ENCODE measurements at places on chromosomes 5 and 9.
A peak's percentile ranks its signal among the peaks of the same experiment; 100 is the strongest.

DNA sequence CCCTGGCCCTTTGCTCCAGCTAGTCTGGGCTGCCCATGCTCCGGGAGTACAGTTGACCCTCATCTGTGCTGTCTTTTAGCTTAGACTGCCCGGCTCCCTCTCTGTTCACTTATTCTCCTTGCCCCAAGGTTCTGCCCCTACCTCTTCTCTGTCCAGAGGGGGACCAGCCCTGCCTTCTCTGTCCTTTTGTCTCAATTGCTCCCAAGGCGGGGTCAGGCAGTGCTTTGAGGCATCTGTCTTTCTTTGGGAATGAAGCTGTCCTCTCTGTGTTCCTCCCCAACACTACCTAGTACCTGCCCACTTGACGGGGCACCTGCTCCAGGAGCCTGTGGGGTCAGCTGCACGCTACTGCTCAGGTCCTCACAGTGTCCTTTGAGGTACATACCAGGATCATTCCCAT is 59.3 kb downstream of the PSD2 start:
- no peak for DNase-seq

- DNase-seq = no peak
Observed at GRCh38 chr5:34891981-34892380, 23.3 kb downstream of the RAD1 start.

GRCh38 chr9:93895535-93895934 is 59.6 kb downstream of the BARX1 start:
- no peak for DNase-seq

DNA sequence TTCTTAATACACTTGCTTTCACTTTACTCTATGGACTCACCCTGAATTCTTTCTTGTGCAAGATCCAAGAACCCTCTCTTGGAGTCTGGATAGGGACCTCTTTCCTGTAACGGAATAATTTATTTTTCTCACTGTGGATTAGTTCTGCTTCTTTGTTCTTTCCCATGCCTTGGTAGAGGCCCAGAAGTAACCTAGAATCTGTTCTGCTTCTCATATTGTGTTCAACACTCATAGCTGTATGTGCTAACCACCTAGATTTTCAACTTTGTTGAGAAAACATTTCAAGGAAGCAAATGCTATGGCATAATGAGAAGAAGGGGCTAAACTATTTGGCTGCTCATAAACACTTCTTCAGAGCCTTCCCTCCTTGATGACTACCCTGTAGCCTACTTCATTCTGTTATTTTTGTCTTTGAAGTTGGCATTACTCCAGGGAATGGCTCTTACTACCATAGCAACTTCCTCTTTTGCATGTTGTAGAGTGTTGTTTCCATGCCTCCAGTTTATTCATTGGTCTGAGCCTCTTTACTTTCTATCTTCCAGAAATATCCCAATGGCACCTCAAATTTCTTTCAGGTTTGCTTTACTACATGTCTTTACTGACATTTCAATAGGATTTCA is 74.3 kb downstream of the KIAA0825 start:
- no peak for DNase-seq

DNA sequence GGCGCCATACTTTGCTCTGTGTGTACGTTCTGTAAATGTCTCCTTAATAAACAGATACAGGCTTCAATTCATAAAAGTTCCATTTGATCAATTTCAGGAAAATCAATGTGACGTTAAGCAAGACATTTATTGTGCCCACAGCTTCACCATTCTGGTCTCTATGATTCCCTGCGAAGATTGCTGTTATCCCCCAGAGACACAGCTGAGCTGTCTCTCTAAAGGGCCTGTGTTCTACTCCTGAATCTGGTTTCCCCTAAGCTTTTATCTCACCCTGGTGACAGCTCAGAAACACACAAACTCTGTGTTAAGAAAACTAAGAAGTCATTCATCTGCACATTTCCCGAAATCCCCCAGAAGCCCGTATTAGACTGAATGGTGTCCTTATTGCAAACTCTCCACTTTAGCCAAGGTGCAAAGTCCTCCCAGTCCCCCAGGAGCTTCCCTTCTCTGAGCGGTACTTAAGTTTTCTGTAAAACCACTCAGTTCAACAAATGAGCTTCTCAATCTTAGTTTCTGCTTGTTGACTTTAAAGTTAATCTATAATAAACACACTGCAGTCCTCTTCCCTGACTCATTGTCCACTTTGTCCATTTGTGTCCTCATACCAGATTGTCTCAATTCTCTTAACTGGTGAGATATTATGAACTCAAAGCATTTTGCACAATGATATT is 1.4 kb upstream of the C5orf15 start:
- no peak for DNase-seq

- no peak for DNase-seq
Observed at GRCh38 chr5:148833122-148833521, 6.7 kb downstream of the ADRB2 start.

- no peak for DNase-seq
Observed at GRCh38 chr5:178192244-178192643, 5.1 kb upstream of the GMCL2 start.

DNA sequence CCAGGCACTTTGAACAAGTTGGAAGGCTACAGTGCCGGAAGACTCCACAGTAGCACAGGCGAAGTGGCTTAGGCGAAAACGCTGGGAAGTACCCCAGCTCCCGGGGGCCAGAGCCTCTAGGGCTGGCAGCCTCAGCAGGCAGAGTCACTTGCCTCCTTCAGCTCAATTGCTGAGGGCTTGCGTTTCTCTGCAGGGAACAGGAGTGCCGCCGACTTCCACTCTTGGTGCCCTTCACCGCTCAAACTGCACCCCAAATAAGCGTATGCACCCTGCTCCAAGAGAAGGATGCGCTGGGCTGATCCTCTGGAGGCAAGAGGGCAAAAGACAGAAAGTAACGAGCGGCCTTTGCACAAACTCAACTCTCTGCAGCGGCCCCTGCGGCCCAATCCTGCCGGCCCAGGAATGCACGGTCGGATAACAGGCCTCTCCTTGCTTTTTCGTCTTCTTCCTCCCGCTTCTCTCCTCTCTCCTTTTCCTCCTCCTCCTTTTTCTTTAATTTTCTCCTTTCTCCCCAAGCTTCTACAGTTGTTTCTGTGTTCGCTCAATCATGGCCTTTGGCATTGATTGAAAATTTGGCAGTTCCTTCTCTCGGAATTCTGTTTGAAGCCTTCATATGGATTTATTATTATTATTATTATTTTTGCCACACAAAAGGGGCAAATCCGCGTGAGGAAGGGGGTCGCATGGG is 1.1 kb upstream of the S1PR3 start:
- no peak for DNase-seq

DNA sequence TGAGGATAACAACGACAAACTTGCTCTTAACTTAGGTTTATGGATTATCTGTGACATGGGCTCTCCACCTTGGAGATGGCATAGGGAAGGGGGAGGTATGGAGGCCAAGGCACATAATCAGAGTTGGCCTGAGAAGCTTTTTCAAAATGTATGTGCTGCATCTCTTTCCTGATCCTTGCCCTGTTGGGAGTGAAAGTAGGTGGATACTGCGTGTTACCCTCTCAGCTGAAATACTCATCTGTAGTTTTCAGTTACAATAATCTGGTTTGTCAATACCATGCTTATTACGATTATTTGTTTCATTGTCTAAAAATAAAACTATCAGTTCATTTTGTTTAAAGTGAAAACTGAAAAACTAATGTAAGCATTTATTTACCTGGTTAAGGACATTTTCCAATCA is 86.7 kb downstream of the SLC44A1 start:
- no peak for DNase-seq

- DNase-seq = no peak
Observed at GRCh38 chr9:2153630-2154217, 138.6 kb downstream of the SMARCA2 start.

GRCh38 chr9:21656776-21657674 is 145.4 kb upstream of the MTAP start:
- no peak for DNase-seq

GRCh38 chr5:16901021-16901644 is 35.0 kb downstream of the MYO10 start:
- DNase-seq = no peak

DNA sequence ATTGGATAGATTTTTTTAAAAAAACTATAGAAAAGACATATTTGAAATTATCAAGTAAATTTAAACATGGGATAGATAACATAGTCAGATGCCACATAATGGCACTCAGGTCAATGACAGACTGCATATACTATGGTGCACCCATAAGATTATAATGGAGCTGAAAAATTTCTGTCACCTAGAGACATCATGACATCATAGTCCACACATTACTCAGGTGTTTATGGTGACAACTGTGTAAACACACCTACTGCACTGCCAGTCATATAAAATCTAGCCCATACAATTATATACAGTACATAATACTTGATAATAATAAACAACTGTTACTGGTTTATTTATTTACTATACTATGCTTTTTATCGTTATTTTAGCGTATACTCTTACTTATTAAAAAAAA is 58.6 kb downstream of the CPLANE1 start:
- DNase-seq = no peak

DNA sequence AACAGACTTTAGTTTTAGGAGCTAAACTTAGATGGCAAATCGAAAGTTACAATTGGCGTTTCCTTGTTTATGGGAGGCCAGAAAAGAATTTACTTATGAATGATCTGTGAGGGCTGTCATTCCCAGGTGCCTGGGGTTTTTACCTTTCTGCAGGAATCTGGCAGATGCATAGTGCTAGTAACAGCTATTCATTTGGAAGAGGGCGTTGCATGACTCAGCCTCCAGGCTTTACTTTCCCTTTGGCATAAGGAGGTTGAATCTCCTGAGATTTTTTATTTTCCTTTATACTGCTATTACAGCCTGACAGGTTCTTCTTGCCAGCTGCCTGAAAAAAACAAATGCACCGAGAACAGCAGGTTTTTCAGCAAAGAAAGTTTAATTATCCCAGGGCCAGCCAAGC is 30.0 kb downstream of the CARD6 start:
- DNase-seq = no peak

GRCh38 chr5:7849681-7850394 is 1.1 kb downstream of the CFAP90 start:
- peak; percentile 34 for DNase-seq

DNA sequence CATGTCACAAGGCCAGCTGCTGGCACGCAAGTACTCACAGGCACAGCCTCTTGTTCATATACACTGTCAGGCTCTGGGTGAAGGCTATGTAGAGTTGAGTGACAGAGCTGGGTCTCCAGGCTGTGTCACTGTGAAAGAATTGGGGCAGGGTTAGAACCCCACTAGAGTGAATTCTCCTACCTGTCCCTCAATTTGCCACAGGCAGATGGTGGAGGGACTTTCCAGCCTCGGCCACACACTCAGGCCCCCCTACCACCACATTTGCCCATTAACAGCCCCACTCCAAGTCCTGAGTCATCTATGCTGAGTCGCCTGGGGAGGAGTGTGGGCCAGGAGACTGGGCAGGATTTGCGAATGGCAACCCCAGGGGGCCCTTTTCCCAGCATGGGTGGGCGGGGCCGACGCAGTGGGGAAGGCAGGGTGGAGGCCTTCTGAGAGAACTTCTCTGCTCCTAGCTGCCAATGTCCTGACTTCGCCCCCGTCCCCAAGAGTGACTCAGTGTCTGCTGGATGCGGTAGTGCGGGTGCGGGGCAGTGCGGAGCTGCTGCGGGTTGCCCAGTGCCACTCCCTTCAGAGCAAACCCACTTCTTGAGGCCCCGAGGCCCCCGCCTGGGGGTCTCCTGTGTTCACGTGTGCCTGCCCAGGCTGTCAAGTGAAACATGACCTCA is 50.3 kb upstream of the PSD2 start:
- no peak for DNase-seq

DNA sequence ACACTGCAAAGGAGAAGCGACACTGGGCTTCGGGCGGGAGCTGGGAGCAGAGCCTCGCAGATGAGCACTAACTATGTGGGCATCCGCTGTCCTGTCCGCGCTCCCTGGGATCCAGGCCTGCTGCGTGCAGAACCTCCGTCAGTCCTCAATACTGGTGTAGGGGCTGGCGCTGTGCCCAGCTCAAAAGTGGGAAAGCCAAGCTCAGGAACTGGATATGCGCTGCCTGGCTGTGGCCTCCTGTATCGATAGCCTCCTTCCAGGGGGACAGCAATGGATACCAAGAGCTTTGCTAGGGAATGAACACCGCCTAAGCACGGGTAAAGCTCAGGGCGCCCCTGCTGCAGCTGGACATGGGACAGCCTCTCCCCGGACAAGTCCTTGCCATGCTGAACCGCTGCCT is 270.4 kb downstream of the NSG2 start:
- no peak for DNase-seq

DNA sequence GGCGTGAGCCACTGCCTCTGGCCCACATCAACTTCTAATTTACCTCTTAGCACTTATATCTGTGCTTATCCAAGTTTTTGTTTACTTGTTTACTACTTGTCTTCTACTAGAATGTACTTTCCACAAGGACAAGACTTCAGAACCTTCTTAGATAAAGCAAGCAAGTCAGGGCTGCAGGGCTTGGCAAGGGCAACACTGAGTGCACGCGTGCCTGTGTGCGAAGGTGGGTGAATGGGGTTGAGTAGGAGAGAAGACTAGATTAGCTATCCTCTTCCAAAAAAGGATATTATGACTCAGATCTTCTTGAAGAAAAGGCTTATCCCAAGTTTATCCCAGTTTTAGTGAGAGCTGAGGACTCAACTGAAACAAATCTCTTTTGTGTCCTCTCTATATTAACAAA is 19.3 kb downstream of the AK3 start:
- no peak for DNase-seq

DNA sequence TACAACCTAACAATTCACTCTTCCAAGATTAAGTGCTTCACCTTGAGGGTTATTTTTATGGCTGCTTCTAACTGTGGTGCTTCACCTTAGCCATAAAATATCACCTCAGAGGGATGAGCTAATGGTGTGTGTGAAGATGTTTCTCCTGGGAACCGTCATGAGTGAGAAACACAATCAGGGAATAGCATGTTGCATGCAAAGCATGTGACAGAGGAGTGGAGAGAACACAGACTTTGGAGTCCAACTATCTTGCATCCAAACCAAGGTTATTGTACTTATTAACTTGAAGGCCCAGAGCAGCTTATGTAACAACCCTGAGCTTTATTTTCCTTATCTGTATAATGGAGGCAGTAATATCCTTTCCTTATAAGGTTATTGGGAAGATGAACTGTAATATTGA is 1089.0 kb upstream of the DMAC1 start:
- DNase-seq = no peak

DNA sequence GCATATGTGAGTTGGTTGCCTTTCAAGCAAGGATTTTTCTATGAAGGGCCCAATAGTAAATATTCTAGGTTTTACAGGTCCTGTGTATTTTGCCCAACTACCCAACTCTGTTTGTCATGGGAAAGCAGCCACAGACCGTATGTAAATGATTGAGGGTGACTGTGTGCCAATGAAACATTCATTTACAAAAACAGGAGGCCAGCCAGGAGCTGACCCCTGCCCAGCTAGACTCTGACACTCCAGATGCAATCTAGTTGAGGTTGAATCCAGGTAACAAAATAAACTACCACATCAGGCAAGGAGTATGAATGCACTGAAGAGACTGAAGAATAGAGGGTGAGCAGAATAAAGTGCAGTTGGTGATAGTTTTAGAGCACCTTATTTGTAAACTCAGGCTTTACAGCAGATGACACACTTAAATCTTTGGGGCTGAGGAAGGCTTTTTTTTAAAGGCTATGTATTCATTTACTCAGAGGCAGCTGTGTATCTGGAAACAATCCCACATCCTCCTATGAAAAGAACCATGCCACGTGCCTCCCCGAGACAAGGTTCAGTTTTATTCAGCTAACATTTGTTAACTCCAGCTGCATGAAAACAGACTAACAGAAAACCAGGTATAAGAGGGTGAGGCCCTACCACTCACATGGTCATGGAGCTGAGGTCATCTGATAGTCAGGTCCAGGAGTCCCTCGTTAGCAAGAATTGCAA is 60.7 kb downstream of the SLC1A1 start:
- no peak for DNase-seq

GRCh38 chr9:108863891-108864290 is 1.8 kb downstream of the ACTL7A start:
- no peak for DNase-seq

Data from NCI-H1694 (cell line).